ENCODE measurements at places on chromosomes 12 and 14.

- DNase-seq: no peak
These were observed 37.6 kb upstream of the BICD1 start for GRCh38 chr12:32069071-32069470.

DNA sequence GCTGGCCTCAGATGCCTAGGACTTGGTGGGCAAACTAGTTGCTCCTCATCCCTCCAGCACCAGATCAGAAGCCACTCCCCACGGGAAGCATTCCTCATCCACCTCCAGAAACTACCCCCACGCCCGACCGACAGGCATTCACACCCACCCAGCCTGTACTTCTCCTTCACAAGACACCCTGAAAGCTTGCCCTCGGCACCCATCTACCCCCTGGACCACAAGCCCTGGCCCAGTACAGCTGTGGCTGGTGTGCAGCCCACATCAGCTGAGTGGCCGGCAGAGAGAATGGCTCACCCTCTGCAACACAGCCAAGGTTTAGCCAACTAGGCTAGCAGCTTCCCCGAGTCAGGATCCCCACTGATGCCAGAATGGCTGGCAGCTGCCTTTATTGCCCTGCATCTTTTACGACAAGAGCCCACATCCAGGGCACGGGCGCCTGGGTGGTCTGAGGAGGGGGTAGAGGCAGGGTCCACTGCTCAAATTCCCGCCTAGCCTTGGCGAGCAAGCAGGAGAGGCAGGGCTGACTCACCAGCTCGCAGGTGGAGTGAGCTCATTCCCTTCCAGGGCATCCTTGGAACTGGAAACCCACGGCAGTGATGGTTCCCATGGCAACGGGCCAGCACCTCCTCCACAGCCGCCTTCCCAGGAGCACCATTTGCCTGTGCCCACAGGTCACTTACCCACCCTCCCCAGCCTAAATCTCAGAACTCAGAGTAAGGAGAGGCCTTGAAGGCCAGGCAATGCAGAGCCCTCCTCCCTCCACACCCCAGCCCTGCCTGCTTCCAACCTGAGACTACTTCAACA is 17.1 kb downstream of the ACTN1 start:
- DNase-seq: no peak

DNA sequence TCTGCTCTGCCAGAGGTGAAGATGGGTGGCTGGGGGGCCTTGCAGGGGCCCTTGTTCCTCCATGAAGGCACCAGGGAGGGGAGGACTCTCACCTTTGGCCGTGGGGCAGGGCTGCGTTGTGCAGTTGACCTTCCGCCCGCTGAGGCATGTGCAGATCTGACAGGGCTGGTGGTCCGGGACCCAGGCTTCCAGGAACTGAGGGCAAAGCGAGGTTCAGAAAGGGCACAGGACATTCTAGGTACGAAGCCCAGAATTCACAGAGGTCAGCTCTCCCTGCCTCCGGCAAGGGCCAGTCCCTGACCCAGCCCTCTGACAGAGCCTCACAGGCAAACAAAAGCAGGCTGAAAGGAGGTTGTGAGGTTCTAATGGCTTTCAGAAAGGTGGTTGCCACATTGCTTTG is 40.4 kb upstream of the ANO2 start:
- DNase-seq: no peak

DNA sequence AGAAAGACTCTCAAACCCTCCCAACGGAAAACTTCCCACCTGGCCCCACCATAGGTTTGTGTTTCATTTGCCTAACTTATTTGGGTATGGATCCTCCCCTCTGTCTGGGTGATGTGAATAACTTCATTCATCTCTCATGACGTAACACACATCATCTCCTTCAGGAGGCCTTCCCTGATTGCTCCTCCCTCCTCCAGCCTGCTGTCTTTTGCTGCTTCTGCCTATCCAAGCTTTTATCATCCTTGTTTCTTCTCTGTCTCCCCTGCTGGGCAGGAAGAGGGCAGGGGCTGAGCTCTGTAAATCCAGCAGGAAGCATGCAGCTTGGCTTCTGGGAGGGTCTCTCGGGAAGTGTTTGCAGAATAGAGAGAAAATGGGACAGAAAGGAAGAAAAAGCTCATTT is 766.0 kb upstream of the TBX3 start:
- DNase-seq: no peak

- DNase-seq: no peak
These were observed 1.8 kb downstream of the FLRT2 start for GRCh38 chr14:85531587-85532373.

DNA sequence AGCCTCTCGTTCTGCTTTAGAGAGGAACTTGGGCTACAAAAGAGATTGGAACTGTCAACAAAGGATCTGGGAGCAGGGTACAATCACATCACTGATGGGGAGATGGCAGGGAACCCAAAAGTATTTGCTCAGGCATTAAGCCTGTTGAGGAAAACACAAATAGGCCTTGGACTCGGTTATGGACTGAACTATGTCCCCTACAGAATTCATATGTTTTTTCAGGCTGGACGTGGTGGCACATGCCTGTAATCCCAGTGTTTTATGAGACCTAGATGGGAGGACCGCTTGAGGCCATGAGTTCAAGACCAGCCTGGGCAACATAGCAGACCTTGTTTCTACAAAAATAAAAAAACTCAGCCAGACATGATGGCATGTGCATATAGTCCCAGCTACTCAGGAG is 13.9 kb downstream of the DDX23 start:
- DNase-seq: no peak

- DNase-seq: peak; percentile 90
These were observed 41.3 kb upstream of the EIF5 start for GRCh38 chr14:103292426-103293374.

Data from activated CD8-positive, alpha-beta memory T cell treated with anti-CD3 and anti-CD28 coated beads for 24 hours (primary cell).